CD4-positive, alpha-beta T cell treated with Interleukin-6 at 100 ng/mL for 8 hours (primary cell): ENCODE measurements at places on chromosomes 13 and 19.
A peak's percentile ranks its signal among the peaks of the same experiment; 100 is the strongest.

GRCh38 chr13:29597706-29598105, 2.2 kb upstream of the SLC7A1 start:
- no peak for DNase-seq

GRCh38 chr19:9431475-9431874, 3.9 kb downstream of the ZNF266 start:
- DNase-seq = peak; percentile 25

GRCh38 chr19:7730286-7731217, 1.4 kb downstream of the CLEC4G start:
- no peak for DNase-seq

- no peak for DNase-seq
These were observed 207.4 kb upstream of the SOX1 start for GRCh38 chr13:111859354-111860230.

DNA sequence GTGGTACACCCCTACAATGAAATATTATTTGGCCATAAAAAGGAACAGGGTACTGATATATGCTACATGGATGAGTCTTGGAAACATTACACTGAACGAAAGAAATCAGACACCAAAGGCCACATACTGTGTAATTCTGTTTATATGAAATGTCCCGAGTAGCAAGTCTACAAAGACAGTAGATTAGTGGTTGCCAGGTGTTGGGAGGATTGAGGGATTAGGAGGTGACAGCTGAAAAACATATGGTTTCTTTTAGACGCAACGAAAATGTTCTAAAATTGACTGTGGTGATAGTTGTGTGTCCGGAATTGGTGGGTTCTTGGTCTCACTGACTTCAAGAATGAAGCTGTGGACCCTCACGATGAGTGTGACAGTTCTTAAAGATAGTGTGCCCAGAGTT, 35.1 kb downstream of the IL17D start:
- no peak for DNase-seq

- DNase-seq = no peak
These were observed 17.7 kb downstream of the LIPE start for GRCh38 chr19:42409477-42409876.

- DNase-seq = no peak
These were observed 12.4 kb downstream of the DPP9 start for GRCh38 chr19:4711211-4711610.

- DNase-seq = no peak
These were observed 133.3 kb upstream of the WASF3 start for GRCh38 chr13:26424181-26424580.

DNA sequence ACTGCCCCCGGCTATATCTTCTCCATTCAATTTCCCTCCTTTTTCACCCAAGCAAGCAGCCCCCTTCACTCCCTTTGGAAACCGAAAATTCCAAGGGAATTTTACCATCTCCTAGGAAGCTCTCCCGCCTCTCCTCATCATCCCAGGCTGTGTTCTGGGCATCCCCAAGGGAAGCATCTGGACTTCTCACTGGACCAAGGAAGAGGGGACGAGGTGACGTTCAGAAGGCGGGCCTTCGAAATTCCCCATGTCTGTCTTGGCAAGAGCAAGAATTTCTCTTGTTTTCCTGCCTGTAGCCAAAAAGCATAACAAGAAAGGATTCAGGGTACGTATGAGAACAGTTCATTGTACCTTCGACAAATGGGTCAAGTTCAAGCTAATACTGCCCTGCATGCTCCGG, 6.1 kb downstream of the TPRX2 start:
- no peak for DNase-seq

- DNase-seq = no peak
These were observed 148.9 kb upstream of the GPR12 start for GRCh38 chr13:26909477-26909876.

- peak; percentile 58 for DNase-seq
These were observed 3.6 kb upstream of the KCNN4 start for GRCh38 chr19:43784241-43784980.

DNA sequence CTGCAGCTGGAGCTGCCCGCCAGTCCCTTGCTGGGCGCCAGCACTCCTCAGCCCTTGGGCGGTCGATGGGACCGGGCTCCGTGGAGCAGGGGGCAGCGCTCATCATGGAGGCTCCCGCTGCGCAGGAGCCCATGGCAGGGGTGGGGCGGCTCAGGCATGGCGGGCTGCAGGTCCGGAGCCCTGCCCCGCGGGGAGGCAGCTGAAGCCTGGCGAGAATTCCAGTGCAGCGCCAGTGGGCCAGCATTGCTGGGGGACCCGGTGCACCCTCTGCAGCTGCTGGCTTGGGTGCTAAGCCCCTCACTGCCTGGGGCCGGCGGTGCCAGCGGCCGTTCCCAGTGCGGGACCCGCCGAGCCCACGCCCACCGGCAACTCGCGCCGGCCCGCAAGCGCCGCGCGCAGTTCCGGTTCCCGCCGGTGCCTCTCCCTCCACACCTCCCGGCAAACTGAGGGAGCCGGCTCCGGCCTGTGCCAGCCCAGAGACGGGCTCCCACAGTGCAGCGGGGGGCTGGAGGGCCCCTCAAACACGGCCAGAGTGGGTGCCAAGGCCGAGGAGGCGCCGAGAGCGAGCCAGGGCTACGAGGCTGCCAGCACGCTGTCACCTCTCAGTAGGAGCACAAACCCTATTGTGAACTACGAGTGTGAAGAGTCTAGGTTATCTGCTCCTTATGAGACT, 687.1 kb downstream of the PCDH17 start:
- no peak for DNase-seq

GRCh38 chr19:42433503-42434260, 6.5 kb upstream of the LIPE start:
- DNase-seq = peak; percentile 68

GRCh38 chr19:1512671-1513498, at the start of gene ADAMTSL5:
TSS of gene ADAMTSL5 (minus strand) at chr19:1513019. CDS start at chr19:1510943, 2,076 bp downstream.
- DNase-seq = peak; percentile 67

DNA sequence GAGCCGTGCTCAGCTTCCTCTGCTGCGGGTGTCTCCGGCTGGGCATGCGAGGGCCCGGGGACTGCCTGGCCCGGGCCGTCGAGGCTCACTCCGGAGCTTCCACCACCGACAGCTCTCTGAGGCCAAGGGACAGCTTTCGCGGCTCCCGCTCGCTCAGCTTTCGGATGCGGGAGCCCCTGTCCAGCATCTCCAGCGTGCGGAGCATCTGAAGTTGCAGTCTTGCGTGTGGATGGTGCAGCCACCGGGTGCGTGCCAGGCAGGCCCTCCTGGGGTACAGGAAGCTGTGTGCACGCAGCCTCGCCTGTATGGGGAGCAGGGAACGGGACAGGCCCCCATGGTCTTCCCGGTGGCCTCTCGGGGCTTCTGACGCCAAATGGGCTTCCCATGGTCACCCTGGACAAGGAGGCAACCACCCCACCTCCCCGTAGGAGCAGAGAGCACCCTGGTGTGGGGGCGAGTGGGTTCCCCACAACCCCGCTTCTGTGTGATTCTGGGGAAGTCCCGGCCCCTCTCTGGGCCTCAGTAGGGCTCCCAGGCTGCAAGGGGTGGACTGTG, 1.2 kb downstream of the S1PR4 start:
- DNase-seq = peak; percentile 42

- DNase-seq = no peak
These were observed 269.1 kb downstream of the NDFIP2 start for GRCh38 chr13:79749984-79750551.

DNA sequence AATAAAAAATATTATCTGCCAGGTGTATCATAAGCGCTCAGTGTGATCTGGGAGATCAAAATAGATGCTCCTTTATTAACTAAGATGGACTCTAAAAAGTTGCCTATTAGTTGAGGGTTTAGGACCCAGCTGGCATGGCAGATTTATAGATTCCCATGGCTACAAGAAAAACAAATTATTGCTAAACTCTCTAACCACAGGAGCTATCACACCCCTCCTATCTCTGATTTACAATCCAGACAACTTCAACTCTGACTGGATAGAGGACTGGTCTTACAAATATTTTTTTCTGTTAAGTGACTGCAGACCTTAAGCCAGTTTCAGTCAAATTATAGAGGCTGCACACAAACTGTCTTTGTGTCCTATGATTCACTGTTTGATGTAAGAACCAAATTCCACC, 45.4 kb upstream of the MYCBP2 start:
- no peak for DNase-seq

- DNase-seq = no peak
These were observed 2.5 kb downstream of the PALM start for GRCh38 chr19:711254-711653.

DNA sequence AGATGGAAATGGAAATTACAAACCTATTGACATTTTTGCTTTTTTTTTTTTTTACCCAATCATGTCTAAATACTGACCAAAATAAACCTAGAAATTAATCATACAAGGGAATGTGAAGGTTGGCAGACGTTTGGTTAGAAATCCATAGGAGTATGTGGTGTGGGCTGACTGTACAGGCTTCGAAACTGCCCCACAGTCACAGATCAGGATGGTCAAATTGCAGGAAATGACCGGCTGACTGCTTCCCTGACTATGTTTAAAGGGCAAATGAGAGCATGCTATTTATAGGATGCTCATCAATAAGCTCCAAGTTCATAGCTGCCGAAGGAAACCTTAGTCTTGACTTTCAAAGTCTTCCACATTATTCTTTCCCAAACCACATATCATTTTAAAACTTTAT, 118.4 kb downstream of the COG6 start:
- no peak for DNase-seq

- DNase-seq = no peak
These were observed 2.1 kb downstream of the SEMA6B start for GRCh38 chr19:4557144-4557970.

DNA sequence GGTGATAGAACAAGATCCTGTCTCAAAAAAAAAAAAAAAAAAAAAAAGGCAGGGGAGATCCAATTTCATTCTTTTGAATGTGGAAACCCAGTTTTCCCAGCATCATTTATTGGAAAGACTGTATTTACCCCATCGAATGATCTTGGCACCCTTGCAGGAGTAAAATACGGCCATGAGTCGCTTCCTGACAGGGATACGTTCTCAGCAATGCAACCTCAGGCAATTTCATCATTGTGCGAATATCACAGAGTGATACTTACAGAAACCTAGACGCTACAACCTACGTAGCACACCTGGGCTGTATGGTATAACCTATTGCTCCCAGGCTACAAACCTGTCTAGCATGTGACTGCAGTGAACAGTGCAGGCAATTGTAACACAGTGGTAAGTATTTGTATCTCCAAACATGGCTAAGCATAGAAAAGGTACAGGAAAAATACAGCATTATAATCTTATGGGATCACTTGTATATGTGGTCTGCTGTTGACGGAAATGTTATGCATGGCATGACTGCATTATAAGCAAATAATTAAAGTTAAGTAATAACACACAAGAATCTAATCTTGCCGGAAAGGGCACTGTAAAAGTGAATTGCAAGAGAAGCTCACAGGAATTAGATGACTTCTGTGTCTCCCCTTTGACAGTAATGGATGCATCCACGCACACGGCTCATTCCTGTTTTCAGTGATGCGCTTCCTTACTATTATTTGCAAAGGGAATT, 24.1 kb downstream of the RFX2 start:
- DNase-seq = no peak

- no peak for DNase-seq
These were observed 360 bp upstream of the ZNF69 start for GRCh38 chr19:11887234-11887610.

GRCh38 chr13:95160112-95160906, 140.9 kb downstream of the ABCC4 start:
- no peak for DNase-seq

- DNase-seq = no peak
These were observed 2.1 kb downstream of the DAPK3 start for GRCh38 chr19:3968556-3969434.

GRCh38 chr13:39123578-39123977, 85.3 kb downstream of the NHLRC3 start:
- no peak for DNase-seq

GRCh38 chr19:33535226-33535625, 13.6 kb upstream of the PEPD start:
- DNase-seq = no peak

GRCh38 chr19:46350029-46350757, 3.3 kb downstream of the PPP5C start:
- no peak for DNase-seq

DNA sequence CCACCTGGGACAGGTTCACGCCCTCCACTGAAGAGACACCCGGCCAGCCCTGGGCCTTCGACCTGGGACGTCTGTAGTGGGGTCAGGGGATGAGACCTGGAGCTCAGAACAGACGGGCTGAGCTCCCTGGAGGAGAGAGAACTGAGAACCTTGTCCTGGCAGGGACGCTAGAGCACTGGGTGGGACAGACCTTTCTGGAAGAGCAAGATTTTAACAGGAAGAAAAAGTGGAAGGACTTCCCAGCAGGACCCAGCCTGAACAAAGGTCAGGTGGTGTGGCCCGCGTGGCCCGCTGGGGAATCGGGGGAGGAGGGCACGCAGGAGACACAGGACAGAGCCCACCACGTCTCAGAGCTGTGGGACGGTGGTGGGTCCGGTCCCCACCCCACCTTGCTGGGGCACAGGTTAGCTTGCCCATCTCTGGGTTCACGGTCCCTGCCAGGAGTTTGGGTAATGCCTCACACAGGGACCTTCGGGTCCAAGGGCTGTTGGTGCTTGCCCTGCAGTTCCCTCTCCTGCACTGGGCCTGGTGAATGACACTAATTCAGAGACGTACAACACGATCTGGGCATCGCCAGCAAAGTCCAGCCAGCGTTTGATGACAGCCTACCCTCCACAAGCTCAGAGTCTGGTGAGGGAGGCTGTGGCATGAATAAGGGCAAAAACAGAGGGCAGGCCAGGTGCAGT, 1.2 kb upstream of the EFNA2 start:
- DNase-seq = no peak

- DNase-seq = no peak
These were observed 59.5 kb downstream of the RAP2A start for GRCh38 chr13:97493456-97493855.

DNA sequence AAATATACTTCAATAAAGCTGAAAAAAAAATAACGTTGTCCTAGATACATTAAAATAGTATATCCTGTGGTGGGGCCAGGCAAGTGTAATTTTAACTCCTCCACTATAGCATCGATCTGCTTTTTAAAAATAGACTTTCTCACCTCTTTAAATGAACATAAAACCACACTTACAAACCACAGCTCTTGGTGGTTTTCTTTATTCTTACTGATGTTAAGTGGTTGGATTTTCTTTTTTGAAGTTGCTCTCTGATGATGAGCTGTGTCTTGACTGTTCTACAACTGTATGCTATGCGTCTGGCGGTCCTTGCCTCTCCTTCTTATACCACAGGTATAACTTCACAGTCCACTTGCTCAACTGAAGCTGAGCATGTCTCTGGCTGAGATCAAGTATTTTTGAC, 721.5 kb upstream of the KLHL1 start:
- DNase-seq = no peak
